ENCODE measurements at places on chromosomes 3 and 15.

DNA sequence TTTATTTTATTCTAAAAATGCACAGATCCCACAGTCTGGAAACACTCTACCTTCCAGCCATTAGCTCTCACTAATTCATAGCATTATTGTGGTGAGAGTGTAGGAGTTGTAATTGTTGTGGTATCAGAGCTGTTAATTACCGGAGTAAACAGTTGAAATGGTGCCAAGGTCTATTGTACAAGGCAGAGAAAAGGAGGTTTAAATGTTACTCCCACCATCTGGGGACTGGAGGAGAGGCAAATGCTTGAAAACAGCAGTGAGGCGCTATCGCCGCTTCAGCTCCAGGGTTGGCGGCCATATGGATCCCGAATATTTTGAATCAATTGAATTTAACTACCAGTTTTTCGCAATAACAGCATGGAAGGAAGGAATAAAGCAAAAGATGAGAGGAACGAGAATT lies 113.1 kb upstream of the C15orf61 start:
- no peak for DNase-seq

DNA sequence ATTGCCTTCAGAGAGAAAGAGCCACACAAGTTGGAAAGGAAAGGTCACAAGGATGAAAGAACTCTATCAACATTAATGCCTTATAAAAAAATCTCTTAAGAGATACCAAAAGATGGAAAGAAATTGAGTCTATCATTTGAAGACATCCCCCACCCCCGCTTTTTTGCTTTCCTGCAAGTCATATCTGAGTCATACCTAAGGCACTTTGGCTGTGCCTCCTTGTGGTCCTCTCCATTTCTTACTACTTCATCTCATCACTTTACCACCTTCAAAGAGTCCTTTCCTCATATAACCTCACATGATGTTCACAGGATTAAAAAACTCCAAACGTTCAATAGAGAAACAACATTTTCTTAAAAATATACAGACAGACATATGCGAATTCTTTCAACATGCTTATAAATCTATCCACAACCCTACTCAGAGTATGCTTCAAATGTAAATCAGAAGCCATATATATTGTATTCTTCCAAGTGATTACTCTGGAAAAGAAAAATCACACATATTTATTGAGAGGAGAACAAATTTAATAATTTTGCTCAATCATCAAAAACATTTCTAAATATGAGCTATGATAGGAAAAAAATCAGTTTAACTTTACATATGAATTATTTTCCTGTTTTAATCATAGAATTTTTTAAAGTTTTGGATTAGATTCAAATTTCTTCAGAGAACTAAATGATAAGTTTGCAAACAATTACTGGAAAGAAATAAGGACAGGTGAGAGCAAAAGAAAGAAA lies 1003.9 kb upstream of the CFAP20DC start:
- DNase-seq = peak; percentile 72

DNA sequence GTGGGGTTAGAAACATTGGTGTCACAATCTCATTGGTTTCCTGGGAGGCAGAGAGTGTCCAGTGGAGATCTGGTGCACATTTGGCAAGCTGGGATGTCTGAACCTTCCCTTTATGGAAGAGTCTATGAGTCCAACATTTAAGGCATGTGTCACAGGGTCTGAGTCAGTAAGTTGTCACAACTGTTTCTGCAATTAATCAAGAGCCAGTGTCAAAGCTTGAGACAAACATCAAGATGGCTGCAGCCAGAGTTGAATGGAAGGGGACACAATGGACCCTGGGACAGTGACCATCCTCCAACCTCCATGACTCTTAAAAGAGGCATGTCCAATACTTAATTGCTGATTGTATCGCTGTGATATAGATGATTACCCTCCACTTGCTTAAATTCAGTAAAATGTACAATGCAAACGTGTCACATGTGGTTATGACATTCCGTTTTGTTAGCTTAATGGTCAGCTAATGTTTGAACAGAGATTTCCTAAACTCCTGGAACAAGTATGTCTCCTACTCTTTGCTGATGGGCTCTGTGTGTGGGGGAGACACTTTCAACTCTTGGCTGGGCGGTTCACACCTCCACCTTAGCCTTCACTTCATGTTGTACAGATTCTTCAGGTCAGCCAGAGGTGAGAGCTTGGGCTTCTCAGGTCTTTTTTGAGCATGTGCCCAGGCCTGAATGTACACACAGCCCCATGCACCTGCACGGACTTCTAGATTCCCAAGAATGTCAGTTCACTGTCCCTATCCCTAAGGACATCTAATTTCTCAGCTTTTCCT lies 79.9 kb upstream of the PRR23E start:
- DNase-seq = no peak

DNA sequence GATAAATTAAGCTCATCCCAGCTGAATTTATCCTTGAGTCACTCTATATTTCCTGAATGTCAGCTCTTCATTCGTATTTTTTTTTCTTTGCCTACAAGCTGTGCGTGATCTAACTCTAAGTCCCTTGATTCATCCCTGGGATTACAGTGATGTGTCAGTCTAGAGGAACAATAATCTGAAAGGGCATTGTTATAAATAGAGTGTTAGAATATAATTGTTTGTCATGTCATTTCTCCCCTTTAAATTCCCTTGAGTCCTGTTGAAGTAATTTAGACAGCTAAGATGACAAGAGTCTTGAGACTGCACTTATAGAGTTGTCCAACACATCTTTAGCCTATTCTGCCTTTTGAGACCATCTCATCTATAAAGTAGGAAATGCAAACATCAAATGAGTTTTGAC lies 621.8 kb downstream of the ZIC1 start:
- DNase-seq = no peak

DNA sequence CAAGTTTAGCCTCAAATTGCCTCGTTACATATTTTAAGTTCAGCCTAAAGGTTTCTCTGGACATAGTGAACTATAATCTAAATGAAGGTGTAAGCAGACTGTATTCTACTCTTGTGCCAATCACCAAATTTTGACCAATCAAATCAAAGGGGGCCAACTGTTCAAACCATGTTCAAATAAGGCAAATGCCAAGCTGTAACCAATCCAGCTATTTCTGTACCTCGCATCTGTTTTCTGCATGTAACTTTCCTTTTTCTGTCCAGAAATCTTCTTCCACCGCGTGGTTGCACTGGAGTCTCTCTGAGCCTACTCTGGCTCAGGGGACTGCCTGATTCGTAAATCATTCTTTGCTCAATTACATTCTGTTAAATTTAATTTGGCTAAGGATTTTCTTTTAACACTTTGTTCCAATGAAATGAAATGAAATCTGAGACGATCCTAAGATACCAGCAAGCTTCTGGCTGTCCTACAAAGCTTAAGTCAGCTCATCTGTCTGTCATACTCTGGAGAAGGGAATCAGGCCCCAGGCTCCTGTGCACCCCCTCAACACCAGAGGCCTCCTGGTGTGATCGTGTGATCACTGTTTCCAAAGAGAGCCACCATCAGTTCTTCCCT lies 53.2 kb upstream of the ZNF148 start:
- no peak for DNase-seq

- no peak for DNase-seq
Observed at GRCh38 chr3:46922426-46922825, 44.9 kb downstream of the PTH1R start.

DNA sequence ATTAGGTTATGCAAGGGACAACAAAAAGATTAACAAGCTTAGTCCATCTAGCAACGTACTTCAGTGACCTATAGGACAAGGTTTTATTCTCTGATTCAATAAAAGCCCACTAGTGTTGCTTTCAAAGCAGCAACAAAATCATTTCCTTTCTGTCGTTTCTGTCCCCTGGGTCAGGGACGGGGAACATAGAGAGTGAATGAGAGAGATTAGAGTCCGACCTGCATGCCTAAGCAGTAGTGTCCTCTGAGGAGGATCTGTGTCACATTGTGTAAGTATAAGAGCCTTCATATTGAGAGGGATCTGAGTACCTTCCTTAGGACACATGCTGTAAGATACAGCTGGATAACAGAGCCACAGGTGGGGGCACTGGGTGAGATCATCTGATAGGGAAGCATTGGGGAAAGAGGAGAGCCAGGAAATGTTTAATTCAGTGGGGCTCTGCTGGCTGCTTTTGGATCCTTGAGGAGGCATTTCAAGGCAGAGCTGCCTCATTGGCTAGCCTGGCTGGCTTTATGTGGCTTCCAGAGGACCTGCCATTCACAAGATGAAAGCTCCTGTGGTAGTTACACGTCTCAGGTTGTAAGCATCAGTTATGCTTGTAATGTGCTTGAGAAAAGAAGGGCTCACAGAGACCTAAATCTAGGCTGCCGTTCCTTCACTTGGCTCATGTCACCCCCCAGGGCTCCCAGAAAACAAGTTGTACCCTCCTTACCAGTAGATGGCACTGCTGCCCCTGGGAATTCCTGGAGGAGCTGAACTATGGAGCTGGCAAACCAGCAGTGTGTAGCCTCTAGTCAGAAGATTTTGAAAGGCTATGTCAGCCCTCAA lies 2.7 kb downstream of the TMEM108 start:
- DNase-seq = peak; percentile 46

DNA sequence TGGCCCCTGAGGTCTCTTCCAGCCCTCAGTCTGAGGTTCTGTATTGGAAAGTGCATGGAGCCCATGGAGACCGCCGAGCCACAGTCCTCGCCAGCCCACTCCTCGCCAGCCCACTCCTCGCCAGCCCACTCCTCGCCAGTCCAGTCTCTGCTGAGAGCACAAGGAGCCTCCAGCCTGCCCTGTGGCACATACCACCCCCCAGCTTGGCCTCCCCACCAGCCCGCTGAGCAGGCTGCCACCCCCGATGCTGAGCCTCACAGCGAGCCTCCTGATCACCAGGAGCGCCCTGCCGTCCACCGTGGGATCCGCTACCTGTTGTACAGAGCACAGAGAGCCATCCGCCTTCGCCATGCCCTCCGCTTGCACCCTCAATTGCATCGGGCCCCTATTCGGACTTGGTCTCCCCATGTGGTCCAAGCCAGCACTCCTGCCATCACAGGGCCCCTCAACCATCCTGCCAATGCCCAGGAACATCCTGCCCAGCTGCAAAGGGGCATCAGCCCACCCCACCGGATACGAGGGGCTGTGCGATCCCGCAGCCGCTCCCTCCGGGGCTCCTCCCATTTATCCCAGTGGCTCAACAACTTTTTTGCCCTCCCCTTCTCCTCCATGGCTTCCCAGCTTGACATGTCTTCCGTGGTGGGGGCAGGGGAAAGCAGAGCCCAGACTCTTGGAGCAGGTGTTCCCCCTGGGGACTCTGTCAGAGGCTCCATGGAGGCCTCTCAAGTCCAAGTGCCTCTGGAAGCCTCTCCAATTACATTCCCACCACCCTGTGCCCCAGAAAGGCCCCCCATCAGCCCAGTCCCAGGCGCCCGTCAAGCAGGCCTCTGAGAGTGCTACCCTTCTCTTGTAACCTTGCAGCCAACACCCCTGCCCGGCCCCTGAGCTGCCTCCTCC lies 40.9 kb downstream of the PML start:
- DNase-seq = no peak

- DNase-seq = no peak
Observed at GRCh38 chr15:47394286-47394809, 323.0 kb upstream of the SEMA6D start.

DNA sequence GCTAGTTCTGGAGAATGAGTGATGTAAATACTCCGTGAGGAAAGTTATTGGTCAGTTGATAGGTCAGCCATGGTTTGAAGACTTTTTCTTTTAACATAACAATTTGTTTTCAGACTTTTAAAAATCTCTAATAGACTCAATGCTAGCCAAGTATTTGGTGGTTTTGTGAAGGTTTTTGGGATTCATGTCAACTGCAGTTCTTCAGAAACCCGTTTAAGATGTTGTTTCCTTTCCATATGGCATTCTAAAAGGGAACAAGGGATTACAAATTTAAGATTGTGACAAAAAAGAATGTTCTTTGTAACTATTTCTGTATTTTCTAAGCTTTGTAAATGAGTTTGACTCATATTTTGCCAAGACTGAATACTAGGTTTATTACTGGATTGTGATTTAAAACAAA lies 281.7 kb upstream of the COL8A1 start:
- DNase-seq = no peak

- no peak for DNase-seq
Observed at GRCh38 chr3:31444220-31445142, 88.2 kb upstream of the STT3B start.

DNA sequence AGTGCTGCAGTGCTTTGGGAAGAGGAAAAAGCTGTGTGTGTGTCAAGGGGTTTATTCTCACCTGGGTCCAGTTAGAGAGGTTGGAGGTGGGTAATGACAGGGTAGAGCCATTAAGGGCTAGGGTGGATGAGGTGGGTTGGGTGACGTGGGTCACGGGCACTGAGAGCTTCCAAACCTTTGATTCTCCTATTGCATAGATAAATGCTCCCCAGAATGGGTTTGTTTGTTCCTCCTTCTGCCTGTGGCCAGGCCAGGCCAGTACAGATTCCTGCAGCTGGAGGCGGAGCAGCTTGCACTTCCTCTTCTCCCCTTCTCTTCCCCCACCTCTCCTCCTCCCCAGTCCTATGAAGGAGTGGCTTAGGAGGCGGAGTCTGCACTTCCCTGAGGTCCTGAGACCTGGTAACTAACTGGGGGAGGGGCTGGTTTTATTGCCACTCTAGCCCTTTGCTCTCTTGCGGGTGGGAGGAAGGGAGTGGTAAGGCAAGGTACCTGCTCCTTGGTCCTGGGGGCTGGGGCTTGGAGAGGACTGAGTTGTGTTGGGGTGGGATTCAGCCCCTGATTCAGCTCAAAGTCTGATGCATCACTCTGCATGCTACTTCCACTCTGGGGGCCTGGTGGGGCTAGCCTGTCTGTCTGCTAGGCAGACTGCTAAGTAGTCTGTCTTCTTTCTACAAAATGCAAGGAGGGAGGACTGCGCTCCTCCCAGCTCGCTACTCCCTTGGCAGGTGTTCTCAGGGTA lies 3.5 kb downstream of the SPINT1 start:
- no peak for DNase-seq

DNA sequence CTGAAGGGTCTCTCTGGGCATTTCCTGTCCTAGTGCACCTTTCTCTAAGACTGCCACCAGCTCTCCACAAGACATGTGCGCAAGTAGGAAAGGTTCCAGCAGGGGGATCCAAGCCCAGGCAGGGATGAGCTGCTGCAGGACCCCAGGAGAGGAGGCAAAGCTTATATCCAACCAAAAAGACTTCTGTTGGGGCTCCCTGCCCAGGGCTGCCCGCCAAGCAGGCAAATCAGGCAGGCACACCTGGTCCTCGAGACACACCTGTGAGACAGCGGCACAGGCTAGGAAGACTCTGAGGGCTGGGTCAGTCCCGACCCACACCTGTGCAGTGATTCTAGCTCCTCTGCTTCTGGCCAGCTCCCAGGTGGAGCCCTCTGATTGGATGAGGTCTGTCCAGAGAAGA lies 80.6 kb downstream of the MYLK start:
- DNase-seq = no peak

DNA sequence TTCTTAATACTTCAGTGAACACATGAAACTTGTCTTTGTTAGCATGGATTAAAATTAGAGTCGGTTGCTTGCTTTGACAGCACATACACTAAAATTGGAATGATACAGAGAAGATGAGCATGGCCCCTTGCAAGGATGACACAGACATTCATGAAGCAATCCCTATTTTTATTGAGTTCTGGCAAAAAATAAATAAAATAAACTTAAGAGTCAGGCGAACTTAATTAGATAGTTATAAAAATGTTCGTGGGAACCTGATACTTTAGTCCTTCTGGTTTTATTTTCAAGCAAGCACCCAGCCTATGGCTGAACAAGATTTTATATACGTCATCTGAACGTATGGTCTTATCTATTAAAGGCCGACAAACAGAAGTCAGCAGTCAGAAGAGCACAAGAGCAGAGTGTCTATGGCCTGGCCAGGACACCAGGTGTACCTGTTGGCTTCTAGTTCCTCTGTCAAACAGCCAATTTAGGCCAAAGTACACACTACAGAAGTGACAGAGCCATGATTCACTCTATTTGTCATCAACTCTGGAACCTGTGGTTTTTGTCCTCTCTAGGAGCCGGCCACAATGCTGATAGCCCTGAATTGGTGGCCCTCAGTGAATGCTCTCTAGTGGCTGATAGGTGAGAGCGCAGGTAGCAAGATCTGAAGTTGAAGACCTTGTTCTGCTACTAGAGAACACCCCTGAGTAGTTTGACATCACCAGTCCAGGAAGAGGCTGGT lies 64.3 kb downstream of the LEO1 start:
- peak; percentile 13 for DNase-seq

Measured in activated CD4-positive, alpha-beta T cell treated with anti-CD3 and anti-CD28 coated beads, Interleukin-2, Interleukin-6, amounts not matched to agents 100 ng/mL and 50 ng/mL, durations not matched to agents 16 hours and 8 hours (primary cell).